Activated CD4-positive, alpha-beta T cell treated with anti-CD3 and anti-CD28 coated beads for 36 hours (primary cell): ENCODE measurements at places on chromosomes 13 and 19. TPM values are rescaled to one million over a fixed set of nuclear protein-coding genes. Genes with fewer than 3 reads are reported as not detected.

DNA sequence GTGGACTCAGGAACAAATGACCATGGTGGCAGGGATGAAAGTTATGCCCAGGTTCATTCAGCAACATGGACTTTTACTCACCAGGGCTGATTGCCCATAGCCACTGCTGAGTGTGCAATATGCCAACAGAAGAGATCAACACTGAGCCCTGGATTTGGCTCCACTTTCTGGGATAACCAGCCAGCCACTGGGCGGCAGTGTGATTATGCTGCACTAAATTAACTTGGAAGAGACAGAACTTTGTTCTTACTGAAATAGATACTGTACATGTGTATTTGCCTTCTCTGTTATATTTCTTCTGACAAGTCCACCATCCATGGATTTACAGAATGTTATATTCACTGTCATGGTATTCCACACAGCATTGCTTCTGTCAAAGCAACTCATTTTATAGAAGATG, 257.4 kb downstream of the TDRD3 start:
- no peaks in the 10 kb centered on the region for H3K36me3 ChIP-seq
- no peaks in the 10 kb centered on the region for H3K27me3 ChIP-seq
- DNase-seq, result peak; percentile 7
- H3K4me1 ChIP-seq, result no peaks in the 10 kb centered on the region

DNA sequence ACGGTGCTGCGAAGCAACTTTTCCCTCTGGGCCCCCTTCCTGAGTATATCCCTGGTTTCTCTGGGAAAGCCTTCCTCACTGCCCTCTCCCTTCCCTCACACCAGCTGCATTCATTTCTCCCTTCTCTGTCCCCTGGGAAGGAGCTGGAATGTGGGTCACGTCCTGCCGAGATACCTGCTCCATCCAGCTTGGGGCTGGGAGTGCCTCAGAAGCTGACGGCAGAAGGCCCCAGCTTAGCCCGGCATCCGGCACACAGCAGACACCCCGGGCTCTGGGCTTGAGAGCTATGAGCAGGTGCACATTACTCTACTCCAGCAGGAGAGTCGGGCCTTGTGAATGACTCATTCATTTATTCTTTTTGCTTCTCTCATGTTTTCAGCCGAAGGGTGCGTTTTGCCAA, 170.6 kb downstream of the TEX29 start:
- H3K4me3 ChIP-seq, result no peak overlapping the region
- H3K36me3 ChIP-seq, result no peaks in the 10 kb centered on the region
- DNase-seq, result no peak
- no peaks in the 10 kb centered on the region for H3K4me1 ChIP-seq
- no peak overlapping the region for H3K27ac ChIP-seq

GRCh38 chr13:31887286-31887685, 144.3 kb upstream of the FRY start:
- H3K27me3 ChIP-seq, result peaks cover 2% of the 10 kb centered on the region
- DNase-seq, result no peak
- H3K27ac ChIP-seq, result no peak overlapping the region
- H3K4me1 ChIP-seq, result no peaks in the 10 kb centered on the region
- no peaks in the 10 kb centered on the region for H3K36me3 ChIP-seq
- no peak overlapping the region for H3K4me3 ChIP-seq

DNA sequence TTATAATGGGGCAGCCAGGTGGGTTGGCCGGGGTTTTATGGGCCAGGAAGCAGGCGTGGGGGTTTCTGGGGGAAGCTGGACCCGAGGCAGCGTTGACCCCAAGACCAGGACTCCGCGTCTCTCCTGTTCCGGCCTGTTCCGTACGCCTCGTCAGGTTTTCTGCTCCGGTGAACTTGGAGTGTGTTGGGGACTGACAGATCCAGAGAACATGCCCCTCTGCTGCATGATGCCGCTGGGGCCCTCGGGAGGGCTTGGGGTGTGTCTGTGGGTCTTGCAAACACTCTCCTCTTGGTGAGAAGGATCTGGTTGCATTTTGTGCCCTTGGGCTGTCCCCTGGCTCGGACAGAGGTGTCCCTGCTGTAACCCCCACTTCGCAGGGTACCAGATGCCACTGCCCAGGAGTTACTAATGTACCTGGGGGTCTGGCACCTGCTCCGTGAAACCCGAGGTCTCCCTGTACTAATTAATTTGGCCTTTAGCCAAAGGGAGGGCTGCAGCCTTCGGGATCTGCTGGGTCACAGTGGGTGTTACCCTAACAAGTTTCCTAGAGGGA, 15.6 kb downstream of the KDM4B start:
- peaks cover 10% of the 10 kb centered on the region for H3K4me1 ChIP-seq
- peaks cover 1% of the 10 kb centered on the region for H3K36me3 ChIP-seq
- no peaks in the 10 kb centered on the region for H3K27me3 ChIP-seq
- no peak overlapping the region for H3K27ac ChIP-seq

DNA sequence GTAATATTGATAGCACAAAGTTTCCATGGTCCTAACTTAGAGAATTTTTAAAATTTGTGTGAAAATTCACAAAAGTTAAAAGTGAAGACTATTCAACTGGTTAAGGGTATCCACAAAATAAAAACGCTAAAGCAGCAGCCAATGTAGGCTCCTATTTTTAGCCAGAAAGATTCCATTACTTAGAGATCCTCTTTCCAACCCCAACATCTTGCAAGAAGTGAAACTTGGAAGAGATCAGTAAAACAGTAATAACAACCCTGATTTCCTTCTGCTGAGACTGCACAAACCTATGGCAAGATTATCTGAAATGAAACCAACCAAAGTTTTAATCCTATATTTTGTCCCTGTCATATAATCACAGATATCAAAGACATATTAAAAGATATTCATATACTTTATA, 8.5 kb downstream of the TBC1D4 start:
- H3K4me3 ChIP-seq, result no peak overlapping the region
- peaks cover 13% of the 10 kb centered on the region for H3K27me3 ChIP-seq
- no peaks in the 10 kb centered on the region for H3K4me1 ChIP-seq
- no peak overlapping the region for H3K27ac ChIP-seq

- H3K36me3 ChIP-seq, result peaks cover 17% of the 10 kb centered on the region
- H3K27ac ChIP-seq, result peak overlapping the region; percentile 90
- H3K4me3 ChIP-seq, result peak overlapping the region; percentile 60
- H3K4me1 ChIP-seq, result peaks cover 30% of the 10 kb centered on the region
- no peaks in the 10 kb centered on the region for H3K27me3 ChIP-seq
These were observed 1.0 kb upstream of the KDM4B start for GRCh38 chr19:4967738-4968461.

DNA sequence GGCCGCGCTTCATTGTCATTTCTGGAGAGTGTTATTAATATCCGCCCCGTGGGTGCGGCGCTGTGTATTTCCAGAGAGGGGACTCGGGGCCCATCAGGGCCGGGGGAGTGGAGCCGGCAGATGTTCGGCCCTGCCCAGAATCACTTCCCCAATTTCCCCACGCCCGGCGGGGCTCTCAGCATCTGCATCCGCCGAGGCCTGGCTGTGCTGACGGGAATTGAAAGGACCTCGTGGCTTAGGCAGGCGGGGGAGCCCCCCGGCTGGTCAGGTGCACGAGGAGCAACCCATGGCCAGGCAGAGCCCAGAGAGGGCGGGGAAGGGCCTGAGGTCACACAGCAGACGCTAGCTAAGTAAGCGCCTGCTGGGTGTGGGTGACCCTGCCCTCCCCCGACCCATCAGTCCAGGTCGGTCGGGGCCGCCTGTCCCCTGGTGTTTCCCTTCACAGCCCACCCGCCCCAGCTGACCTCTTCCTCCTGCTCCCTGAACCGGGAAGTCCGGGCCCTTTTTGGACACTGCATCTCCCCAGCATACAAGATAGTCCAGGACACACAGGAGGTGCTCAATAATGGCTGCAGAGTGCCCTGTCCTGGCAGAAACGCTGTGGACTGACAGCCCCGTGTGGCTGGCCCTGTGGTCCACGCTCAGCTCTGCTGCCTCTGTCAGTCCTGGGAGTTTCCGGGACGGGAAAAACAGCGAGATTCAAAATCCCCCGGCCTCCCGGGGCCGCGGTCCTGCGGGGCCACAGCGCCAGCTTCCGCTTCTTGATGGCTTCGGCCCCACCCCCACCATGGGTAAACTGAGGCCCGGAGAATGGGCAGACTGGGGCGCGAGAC, 22.1 kb downstream of the ARID3A start:
- H3K36me3 ChIP-seq, result no peaks in the 10 kb centered on the region
- H3K4me3 ChIP-seq, result no peak overlapping the region
- no peak for DNase-seq
- no peaks in the 10 kb centered on the region for H3K4me1 ChIP-seq

GRCh38 chr13:59842507-59842906, 321.2 kb downstream of the DIAPH3 start:
- DNase-seq, result no peak
- no peaks in the 10 kb centered on the region for H3K27me3 ChIP-seq
- H3K36me3 ChIP-seq, result no peaks in the 10 kb centered on the region
- H3K27ac ChIP-seq, result no peak overlapping the region

Gene TMEM147
- 73.8 TPM for total RNA-seq

Gene NAA16
- total RNA-seq, result 29.8 TPM

Gene PSG11
- not detected for total RNA-seq

Gene SEMA6B
- not detected for total RNA-seq

Gene MARCHF2
- total RNA-seq, result 10.1 TPM
